Kidney glomerular epithelial cell (primary cell): ENCODE measurements at places on chromosomes 1 and 21.

GRCh38 chr1:168714012-168714411 lies 15.0 kb downstream of the DPT start:
- DNase-seq = no peak

DNA sequence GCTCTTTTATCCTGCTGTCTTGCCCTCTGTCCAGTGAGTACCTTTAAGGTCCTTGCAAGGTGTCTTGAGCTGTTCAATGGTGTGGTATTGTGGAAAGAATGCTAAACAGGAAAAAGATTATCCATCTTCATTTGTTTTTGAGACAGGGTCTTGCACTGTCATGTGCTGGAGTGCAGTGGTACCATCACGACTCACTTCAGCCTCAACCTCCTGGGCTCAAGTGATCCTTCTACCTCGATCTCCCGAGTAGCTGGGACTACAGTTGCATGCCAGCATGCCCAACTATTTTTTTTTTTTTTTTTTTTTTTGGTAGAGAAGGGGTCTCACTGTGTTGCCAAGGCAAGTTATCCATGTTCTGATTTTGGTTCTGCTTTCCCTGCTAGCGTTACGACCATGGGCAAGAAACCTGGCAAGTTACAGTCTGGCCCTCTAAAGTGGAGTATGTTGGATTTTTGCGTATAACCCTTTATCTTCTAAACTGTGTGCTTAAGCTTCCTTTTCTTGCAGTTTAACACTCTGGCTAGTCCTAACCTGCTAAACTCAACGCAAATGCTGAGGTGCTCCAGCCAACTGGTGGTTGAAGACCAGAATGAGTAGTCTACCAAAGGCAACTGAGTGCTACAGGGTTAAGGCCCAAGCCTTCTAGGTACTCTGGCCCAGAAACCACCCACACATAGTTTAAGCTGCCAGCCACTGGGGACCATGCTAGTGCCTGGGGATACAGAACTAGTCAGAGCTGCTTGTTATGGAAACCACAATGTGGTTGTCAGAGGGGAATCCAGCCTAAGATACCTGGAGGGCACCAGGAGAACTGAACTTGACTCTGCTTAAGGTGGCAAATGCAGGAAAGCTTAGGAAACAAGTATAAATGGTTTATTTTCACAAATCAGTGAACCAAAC lies 7.9 kb downstream of the RPL11 start:
- no peak for DNase-seq

- DNase-seq = no peak
Observed at GRCh38 chr1:14363036-14363590, 235.4 kb upstream of the KAZN start.

DNA sequence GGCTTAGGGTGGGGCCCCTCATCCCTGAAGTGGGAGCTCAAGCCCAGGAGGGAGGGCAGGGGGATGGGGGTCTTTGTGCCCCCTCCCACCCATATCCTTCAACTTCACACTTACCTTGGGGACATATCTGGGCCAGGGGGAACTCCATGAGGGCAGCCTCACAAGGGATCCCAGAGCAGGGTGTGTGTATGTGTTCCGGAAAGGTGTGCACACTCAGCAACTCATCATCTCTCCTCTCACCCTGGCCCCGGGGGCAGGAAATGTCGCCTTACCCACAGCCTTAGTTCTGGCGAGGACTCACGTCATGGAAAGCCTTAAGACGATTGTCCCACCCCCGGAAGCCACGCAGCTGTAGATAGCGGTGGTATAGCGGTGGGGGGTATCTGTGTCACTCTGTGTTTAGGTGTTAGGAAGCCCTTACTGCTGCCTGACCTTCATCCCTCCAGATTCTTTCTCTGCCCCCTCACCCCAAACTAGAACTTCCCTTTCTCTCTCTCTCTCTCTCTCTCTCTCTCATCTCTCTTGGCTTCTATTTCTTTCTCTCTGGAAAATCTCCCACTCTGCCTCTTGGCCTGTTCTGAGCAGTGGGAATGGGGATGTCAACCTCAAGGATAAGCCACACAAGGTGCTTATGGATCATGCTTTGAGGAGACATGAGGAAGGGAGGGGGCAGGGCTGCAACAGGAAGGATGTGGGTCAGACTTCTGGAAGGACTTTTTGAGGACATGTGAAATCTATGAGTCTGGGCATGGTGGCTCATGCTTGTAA lies at the start of gene SH2D2A:
Gene SH2D2A, minus strand, starts transcription at position 288 of the 768 bp plus-strand sequence. Its CDS starts 140 bp downstream, at position 148.
- DNase-seq = no peak

- DNase-seq = peak; percentile 13
Observed at GRCh38 chr1:221858818-221859611, 117.1 kb upstream of the DUSP10 start.

- no peak for DNase-seq
Observed at GRCh38 chr21:44999428-44999971, 59.7 kb downstream of the SLX9 start.

- DNase-seq = peak; percentile 59
Observed at GRCh38 chr1:66331658-66332547, 202.1 kb upstream of the SGIP1 start.

DNA sequence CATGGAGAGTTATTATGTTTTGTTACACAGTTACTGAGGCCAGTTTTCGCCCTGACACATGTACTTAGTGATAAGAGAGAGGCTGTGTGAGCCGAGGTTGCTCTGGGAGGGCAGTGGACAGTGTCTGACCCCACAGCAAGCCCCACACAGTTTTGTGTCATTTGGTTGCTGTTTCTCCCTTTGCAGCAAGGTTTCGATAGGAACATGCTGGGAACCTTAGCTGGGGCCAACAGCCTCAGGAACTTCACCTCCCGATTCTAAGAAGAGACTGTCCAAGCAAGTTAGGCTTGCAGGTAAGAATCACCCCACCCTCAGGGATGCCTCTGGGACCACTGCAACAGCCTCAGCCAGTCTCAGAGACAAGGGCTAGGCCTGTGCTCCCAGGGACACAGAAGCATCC lies 45.3 kb downstream of the PKP1 start:
- DNase-seq = no peak

GRCh38 chr1:40076895-40077312 lies 20.1 kb downstream of the PPT1 start:
- DNase-seq = peak; percentile 21

DNA sequence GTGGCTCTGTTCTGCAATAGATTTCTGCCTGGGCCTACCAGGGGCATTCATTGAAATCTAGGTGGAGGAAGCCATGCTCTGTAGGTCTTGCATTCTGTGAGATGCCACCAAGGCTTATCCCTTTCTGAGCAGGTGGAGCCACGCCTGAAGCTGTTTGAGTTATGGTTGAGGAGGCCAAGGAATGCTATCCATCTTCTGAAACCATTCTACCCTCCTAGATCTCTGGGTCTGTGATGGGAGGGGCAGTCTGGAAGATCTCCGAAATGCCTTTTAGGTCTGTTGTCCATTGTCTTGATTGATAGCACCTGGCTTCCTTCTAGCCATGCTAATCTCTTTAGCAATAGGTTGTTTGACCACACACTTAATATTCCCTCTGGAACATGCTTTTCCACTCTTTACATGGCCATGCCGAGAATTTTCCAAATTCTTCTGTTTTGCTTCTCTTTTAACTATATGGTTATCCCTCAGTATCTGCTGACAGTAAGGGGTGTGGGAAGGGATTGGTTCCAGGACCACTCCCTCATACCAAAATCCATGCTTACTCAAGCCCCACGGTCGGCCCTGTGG lies 45.2 kb downstream of the AK4 start:
- DNase-seq = no peak
